Stimulated activated CD4-positive, alpha-beta T cell treated with anti-CD3 and anti-CD28 coated beads, Interleukin-1b, Interleukin-23, amount 100 ng/mL, for 1 hour (primary cell): ENCODE measurements at places on chromosomes 11 and 22.

DNA sequence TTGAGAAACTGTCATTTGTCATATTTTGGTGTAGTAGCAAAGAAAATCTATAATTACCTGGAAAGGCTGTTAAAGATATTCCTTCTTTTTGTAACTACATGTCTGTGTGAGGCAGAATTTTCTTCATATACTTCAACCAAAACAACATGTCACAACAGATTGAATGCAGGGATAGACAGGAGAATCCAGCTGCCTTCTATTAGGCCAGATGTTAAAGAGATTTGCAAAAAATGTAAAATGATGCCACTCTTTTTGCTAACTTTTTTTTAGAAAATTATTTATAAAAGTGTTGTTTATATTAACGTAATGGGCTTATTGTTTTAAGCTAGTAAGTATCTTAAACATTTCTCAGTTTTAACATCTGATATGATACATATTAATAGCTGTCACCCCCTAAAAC is 12.7 kb downstream of the DGKZ start:
- no peak for DNase-seq

DNA sequence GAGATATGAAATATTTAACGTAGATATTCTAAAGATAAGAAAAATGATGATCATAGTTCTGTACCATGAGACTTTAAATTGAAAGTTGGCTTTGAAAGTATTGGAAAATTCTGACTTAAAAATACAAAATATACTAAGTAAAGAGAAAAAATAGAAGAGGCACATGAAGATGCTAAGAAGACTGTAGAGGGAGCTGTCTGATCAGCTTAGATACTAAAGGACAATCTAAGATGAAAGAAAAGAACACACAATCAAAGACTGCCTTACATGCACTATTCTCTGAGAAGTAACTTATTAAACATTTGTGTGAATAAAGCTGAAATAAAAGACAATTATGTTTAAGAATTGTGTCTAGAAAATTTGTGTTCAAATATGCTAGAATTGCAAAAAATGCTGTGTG is 55.1 kb downstream of the RBMXL2 start:
- DNase-seq: no peak

DNA sequence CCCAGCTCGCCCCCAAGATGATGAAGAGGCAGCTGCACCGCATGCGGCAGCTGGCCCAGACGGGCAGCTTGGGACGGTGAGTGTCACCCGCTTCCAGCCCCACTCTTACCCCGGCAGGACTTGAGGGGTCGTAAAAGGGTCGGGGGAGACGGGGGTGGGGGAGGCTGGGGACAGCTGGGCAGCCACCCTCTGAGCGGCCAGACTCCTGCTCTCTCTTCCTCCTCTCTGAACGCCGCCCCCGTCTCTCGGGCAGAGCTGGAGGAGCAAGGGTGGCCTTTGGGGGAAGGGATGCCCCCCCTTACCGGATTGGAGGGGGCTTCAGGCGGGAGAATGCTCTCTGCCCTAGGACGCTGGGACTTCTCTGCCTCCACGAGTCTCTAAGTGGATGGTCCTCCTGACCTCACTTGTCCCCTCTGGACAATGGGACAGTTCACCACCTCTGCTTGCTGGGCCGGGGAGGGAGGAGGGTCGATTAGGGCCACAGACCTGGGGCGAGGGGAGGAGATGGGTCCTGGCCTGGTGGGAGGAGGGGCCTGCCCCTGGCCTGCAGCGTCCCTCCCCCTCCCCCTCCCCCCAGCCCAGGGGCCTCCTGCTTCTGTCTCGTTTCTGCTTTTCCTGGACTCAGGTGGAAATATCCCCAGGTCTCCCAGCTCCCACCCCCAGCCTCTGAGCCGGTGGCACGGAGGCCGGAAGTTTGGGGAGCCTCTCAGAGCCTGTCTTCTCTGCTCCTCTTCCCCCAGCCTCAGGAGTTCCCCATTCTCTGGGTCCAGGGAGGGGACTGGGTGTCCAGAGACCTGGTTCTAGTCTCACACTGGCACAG is 512 bp downstream of the SH3BP1 start:
- no peak for DNase-seq

DNA sequence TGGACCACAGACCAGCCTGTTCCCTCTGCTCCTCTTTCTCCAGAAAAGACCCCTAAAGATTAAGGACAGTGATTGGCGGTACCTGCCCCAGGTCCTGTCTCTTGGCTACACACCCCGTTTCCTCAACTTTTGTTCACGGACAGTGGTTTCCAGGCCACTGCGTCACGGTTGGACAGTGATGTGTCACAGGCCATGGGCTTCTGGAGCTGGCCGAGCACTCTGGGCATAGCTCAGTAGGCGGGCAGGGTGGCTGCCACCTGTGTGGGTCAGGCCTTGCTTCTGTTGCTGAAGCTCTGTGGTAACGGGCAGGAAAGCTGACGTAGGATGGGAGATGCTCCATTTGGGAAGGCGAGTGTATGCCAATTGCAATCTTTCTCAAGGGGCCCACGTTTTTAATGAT is 13.6 kb downstream of the TUB start:
- no peak for DNase-seq

DNA sequence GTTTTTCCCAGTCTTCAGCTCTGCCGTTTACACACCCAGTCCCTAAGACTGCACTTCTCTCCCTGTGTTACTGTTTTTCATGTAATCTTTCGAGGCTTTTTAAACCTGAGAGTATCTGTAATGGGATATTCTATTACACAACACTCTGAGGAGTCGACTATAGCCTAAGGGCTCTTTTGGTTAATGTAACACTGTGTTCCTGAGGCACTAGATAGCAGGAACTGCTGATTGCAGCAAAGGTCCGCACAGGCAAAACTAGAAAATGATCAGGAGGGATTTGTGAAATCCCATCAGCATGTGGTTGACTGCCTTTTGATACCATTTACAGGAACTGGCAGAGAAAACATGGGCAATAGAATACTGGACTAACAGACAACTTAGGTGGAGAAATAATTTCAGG is 512.3 kb upstream of the RAG2 start:
- DNase-seq: no peak
